ENCODE measurements at places on chromosomes 5 and 9.

DNA sequence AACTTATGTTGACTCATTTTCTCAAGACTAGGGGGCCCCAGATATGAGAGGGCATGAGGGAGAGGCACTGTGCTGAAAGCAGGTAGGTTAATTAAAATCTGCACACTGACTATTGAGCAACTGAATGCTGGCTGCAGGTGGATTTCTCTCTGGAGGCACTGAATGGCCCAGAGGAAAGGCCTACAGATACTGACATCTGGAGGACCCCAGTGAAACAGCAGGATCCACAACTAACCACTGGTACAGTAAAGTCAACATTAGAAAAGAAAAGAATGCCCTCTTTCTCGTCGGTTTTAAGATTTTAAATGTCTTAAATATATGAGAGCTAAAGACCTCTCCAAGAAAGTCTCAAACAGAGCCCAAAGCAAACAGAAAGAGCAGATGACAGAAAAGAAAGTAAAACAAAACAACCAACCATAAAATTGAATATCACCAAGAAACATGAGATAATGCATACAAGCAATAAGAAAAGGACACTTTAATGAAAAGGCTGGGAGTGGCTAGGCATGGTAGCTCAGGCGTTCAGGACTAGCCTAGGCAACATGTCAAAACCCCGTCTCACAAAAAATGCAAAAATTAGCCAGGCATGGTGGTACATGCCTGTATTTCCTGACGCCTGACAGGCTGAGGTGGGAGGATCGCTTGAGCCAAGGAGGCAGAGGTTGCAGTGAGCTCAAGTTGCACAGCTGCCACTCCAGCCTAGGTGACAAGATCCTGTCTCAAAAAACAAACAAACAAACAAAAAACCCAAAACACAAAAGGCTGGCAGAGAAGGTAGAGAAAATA, 43.3 kb downstream of the PUM3 start:
- DNase-seq: no peak

DNA sequence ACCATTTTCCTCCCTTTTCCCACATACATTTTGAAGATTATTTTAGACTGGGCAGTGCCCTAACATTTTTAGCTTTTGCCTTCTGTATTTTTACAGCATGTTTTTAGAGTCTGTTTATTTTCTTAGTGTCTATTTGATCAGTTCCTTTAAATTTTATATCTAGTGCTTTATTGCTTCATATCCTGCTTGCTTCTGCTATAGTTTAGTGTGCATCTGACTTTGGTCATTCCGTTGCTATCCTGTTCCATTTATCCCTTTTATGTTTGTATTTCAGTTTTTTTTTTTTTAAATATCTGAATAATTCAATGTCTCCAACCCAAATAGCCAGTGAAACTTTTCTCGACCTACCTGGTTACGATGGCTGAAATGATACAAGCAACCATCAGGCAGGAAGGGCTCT, 203.8 kb downstream of the ARHGAP26 start:
- no peak for DNase-seq

DNA sequence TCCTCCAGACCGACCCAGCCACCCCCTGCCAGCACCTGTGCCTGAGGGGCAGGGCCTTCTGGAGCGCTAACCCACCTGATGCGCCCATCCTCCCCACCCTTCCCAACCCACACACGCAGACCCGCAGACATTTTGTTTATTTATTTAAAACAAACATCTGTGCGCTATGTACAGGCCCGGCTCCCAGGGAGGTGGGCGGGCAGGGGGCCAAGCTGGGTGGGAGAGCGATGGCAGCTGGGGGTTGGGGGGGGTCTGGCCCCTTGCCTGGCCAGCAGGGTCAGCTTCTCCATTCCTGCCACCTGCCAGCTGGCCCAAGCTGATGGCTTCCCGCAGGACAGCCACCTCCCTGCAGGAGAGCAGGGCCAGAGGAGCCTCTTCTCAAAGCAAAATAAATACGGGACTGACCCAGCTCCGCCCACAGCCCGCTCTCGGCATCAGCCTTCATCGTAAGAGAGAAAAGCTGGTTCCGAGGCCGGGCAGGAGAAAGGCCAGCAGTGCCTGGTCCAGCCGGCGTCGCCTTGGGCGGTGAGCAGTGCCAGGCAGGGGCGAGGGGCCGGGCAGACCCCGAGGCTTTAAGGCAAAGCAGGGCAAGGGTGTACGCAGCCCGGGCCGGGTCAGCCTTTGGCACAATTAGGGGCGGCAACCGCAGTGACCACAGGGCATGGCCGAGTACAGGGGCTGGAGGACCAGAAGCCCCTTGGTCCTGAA, 10.9 kb upstream of the CLIC3 start:
- DNase-seq: no peak

- DNase-seq: peak; percentile 6
Observed at GRCh38 chr5:87780831-87781760, 368.4 kb upstream of the CCNH start.

DNA sequence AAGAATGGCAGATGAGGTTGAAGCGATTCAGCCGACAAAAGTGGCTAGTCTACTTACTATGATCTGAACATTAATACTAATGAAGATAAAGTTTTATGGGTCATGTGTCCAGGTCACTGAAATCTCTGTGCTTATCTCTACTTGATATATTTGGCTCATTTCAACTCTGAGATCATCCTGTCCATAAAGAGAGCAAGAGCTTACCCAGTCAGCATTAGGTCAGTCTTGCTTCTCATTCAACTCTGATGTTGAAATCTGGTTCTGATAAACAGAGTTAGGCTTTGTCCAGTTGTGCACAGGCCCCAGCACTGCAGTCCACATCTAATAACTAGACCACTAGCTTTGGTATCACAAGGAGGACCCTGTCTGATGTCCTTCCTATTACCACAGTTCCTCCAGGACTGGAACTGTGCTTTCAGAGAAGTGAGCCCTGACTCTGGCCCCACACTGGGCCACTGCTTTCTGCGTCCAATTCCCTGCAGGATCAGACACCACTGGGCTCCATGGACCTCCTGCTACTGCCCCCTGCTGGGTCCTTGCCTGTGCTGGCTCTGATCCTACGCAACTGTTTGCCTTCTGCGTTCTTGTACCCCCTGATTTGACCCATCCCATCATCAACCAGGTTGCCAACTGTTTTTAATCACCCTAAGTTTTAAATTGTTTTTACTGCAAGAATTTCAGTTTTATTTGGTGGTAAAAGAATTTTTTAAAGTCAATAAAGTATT, 23.7 kb upstream of the FAM120A start:
- DNase-seq: no peak

DNA sequence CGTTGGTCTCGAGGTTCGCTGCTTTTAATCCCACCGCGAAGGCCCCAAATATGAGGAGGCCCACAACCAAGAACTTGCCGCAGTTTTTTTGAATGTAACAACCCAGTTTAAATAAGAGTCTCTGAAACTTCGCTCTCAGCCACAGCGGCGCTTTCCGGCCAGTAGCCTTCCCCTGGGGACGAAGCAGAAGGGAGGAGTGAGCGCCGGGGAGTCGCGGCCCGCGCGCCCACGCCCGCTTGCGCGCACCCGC, 10.4 kb downstream of the PTCH1 start:
- DNase-seq: no peak

- DNase-seq: no peak
Observed at GRCh38 chr5:83357621-83358231, 113.8 kb upstream of the VCAN start.

- DNase-seq: no peak
Observed at GRCh38 chr5:11044581-11044980, 283.5 kb upstream of the DAP start.

DNA sequence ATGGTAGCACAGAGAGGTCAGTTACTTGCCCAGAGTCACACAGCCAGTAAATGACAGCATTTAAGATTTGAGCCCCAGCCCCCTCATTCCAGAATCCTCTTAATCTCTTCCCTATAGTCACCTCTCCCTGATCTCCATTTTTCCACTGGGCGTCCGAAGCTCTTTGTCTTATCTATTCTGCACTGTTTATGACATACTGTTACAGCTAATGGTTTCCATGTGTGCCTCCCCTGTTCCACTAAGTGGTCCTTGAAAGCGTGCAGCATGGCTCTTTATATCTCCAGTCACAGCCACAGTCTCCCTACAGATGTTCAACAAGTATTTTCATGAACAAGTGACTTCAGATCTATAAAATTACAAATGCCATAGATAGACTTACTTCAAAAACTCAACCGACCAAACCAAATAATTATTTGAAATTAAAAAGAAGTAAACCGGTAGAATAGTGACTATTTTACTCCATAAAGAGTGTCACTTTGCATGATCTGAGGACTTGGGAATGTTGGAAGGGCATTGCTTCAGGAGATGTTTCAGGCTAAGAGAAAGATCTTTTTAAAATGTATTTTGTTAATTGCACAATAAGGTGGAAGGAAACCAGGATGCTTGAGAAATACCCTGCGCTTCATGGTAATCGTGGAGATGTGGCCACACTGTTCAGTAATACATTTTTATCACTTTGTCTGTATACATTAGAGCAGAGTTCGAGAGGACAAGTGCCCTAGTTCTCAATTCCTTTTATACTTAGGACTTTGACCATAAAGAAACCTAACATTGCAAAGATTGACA, 237.2 kb downstream of the FBXL7 start:
- no peak for DNase-seq

DNA sequence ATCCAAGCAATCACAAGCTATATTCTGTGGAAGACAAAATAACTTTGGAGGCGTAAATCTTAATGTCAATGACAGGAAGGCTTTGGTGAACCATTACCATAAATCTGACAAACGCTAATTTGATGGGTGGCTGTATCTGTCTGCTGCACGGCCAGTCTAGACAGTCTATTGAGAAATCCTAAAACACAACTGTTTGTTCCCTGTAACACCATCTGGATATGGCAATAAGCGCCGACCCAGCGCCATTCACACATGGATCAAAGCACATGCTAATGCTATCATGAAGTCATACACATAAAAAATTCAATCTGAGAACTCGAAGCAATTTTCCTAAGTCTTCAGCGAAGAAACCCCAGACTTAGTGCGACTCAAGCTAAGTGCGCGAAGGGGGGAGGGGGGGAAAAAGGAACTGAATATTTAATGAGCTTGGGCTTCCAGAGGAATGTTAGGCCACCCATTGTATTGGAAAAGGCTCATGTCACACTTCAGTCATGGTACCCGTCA, 95.1 kb downstream of the ARL15 start:
- no peak for DNase-seq

GRCh38 chr5:82388181-82388580, 110.0 kb upstream of the RPS23 start:
- DNase-seq: no peak

- no peak for DNase-seq
Observed at GRCh38 chr9:99531313-99531712, 290.4 kb upstream of the NR4A3 start.

DNA sequence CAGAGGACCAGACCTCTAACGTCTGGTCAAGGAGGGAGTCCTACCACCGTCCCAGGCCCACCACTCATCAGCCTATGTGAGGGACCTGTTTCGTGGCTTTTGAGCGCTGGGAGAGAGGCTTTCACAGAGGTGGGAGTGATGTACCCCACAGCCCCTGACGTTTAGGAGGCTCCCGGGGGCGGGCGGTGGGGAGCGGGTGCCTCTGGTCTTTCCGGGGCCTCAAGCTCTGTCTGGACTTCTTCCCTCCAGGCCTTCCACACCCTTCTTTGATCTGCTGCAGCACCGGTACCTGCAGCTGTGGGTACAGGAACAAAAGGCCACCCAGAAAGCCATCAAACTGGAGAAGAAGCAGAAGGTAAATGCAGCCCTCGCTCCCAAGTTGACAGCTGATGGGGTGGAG, 45.1 kb upstream of the BARHL1 start:
- DNase-seq: no peak

- peak; percentile 69 for DNase-seq
Observed at GRCh38 chr9:133532937-133533668, 1.4 kb upstream of the ADAMTSL2 start.

- no peak for DNase-seq
Observed at GRCh38 chr5:16863469-16863946, 72.6 kb downstream of the MYO10 start.

GRCh38 chr5:666816-667498, 26.2 kb downstream of the TPPP start:
- no peak for DNase-seq

- DNase-seq: no peak
Observed at GRCh38 chr5:85671223-85671970, 946.3 kb upstream of the COX7C start.

GRCh38 chr5:178115814-178116142, 2.4 kb downstream of the N4BP3 start:
- no peak for DNase-seq

GRCh38 chr5:132662004-132662401, 4.0 kb downstream of the IL13 start:
- DNase-seq: no peak

DNA sequence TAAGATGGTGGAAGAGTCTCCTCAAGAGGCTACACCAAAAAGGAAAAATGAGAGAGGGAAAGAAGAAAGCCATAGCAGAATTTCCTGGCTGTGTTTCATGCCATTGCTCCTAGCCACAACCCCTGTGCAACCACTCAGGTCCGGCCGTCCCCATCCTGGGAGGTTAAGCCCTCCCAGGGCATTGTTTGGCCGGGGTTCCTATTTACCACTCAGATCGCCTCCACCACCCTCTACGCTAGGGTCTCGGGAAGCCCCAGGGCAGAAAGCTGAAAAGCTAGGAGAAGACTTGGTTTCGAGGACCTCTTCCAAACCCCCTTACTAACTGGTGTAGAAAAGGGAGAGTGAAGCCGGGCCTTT, 715 bp downstream of the RC3H2 start:
- no peak for DNase-seq

DNA sequence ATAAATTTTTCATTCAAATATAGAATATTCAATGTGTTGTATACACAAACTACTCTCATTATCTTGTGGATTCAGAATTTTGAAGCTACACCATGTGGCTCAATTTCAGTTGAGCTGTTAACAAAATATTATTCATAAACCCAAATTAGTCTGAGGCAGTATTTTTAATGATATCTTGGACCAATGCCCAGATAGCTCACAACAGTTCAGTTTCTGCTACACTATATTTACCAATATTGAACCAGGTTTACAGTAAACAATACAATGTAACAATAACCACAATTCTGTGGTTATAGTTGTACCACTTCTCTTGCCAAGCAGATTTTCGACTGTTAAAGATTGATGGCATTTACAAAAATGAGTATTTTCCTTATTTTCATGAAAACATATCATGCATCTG, 99.9 kb downstream of the SSBP2 start:
- DNase-seq: no peak

DNA sequence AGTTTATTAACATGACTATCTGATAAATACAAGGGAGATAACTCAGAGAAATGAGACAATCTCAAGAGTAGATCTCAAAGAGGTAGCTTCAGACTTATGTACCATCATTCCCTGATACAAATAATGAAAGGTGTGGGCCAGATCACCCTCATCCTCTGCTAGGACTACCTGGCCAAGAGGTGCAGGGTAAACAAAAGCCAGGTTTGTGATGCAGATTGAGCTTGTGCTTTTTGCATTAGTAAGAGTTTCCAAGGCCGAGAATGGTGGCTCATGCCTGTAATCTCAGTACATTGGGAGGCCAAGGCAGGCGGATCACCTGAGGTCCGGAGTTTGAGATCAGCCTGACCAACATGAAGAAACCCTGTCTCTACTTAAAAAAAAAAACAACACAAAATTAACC, 8.9 kb upstream of the SPIN1 start:
- DNase-seq: no peak

DNA sequence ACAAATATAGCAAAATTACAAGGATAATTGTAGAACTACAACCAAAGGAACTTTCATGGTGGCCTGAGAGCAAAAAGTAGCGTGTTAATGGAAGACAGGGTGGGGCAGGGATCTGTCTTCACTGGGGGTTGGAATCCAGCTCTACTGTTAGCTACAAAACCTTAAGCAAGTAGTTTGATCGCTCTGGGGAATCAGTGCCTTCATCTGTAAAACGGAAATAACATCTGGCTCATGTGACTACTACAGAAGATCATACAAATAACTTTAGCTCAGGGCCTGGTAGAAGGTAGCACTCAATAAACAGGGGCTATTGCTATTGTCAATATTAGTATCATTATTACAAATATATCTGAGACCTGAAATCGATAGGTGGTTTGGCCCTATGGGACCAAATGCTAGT, 40.4 kb downstream of the ZNF608 start:
- DNase-seq: no peak
